Endothelial cell (in vitro differentiated cells): ENCODE measurements at places on chromosomes 1 and 21.
A peak's percentile ranks its signal among the peaks of the same experiment; 100 is the strongest.

DNA sequence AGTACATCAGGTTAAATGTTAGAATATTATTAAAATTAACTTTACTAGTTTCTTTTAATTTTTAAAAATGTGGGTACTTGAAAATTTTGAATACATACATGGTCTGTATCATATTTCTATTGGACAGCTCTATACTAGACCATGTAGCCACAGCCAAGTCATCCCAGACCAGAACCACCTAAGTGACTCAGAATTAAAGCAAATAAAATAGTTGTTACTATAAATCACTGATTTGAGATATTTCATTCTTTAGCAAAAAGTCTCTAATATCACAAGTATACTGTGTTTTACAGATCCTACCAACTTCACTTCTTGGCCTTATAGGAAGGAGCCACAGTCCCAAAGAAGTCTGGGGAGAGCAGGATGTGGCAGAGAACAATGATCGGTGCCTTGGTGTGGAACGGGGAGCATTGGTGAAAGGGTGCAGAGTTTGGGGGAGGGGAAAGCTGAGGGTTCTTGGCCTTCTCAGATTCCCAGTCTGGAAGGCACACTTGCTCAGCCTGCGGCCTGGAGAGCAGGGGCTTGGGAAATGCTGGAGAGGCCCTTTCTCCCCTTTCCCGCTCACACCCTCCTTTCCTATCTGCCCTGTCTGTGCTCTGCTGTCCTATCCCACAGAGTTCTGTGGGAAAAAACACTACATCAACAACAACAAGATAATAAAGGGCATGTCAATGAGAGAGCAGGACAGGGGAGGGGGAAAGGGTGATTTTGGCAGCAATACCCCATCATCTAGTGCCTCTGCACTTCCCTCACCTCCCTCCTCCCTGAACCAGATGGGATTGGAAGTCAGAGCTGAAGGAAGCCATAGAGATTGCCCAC lies 122.1 kb downstream of the NGF start:
- no peak for DNase-seq

GRCh38 chr1:72724951-72725861 lies 442.9 kb upstream of the NEGR1 start:
- peak; percentile 35 for DNase-seq

DNA sequence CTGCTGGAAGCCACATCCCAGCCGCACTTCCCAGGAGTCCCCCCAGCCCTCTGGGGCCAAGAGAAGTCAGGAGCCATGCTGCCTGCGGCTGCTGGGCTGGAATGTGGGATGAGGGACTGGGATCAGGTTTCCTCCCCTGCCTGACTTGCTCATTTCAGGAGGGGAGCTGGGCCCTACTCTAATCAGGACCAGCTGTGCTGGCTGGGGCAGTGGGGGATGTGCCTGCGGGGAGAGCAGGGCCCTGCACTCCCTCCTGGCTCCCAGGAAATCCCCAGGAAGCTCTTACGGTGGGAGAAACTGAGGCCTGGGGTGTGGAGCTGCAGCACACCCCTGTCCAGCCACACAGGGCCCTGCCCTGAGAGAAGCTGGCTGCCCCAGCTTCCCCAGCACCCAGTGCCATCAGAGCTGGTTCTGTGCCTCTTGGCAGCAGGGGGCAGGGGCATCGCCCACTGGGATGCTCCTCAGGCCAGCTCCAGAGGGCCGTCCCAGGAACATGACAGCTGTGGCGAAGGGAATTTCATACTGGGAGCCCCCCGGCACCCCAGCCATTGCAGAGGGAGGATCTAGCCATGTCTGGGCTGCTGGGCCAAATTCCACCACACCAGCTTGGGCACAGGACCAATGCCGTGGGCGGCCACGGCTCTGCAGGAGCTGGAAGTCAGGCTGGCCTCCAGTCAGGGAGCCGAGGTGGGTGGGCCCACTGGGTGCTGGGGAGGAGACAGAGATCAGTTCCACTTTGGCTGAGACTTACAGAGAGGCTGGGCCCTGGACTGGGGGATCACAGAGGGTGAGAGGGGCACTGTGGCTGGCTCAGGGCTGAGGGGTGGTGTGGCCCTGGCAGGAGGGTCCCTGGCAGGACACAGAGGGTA lies 21.3 kb upstream of the PRSS38 start:
- DNase-seq = no peak

- DNase-seq = no peak
Observed at GRCh38 chr1:36380143-36380619, 5.5 kb downstream of the STK40 start.

DNA sequence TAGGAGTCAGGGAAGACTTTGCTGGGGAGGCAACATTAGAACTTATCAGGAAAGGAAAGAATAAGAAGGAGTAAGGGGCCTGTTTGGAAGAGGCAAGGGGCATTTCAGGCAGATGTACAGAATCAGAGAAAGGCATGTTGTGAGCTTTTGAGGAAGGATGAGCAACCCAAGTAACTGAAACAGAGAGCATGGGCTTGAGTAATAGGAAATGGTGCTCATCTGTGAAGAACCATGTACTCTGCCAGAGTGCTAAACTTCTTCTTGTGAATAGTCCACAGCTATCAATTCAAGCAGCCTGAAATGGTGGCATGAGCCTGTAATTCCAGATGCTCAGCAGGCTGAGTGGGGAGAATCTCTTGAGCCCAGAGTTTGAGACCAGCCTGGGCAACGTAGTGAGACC lies 19.2 kb upstream of the PIGK start:
- DNase-seq = no peak

- no peak for DNase-seq
Observed at GRCh38 chr1:89041119-89041641, 18.5 kb upstream of the GBP3 start.

DNA sequence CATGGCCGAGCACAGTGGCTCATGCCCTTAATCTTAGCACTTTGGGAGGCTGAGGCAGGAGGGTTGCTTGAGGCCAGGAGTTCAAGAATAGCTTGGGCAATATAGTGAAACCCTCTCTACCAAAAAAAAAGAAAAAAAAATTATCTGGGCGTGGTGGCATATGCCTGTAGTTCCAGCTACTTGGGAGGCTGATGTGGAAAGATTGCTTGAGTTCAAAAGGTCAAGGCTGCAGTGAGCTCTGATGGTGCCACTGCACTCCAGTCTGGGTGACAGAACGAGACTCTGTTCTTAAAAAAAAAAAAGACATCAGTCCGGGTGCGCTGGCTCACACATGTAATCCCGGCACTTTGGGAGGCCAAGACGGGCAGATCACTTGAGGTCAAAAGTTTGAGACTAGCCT lies 251.2 kb upstream of the CACYBP start:
- no peak for DNase-seq

- no peak for DNase-seq
Observed at GRCh38 chr1:112798292-112798691, 83.2 kb upstream of the PPM1J start.

- DNase-seq = no peak
Observed at GRCh38 chr1:247317702-247318101, 14.0 kb downstream of the ZNF496 start.

GRCh38 chr1:193540511-193540910 lies 354.1 kb upstream of the B3GALT2 start:
- DNase-seq = no peak

GRCh38 chr1:222634180-222635013 lies 16.5 kb downstream of the MIA3 start:
- peak; percentile 72 for DNase-seq

DNA sequence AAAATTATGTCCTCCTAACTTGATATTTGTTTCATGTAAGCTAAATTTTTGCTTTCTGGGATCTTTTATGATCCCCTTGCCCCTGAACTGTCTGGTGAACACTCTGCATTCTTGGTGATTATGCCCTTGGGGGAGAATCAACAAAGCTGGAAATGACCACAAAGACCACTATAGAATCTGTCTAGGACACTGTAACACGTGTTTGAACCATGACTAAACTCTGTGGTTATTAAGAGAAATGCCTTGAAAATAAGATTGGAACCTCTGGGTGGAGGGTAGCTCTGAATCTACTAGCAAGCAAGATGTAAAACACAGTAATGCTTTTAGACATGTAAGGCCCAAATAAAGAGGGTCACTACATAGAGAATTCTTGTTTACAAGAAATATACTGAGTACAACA lies 237.5 kb downstream of the HMCN1 start:
- no peak for DNase-seq

DNA sequence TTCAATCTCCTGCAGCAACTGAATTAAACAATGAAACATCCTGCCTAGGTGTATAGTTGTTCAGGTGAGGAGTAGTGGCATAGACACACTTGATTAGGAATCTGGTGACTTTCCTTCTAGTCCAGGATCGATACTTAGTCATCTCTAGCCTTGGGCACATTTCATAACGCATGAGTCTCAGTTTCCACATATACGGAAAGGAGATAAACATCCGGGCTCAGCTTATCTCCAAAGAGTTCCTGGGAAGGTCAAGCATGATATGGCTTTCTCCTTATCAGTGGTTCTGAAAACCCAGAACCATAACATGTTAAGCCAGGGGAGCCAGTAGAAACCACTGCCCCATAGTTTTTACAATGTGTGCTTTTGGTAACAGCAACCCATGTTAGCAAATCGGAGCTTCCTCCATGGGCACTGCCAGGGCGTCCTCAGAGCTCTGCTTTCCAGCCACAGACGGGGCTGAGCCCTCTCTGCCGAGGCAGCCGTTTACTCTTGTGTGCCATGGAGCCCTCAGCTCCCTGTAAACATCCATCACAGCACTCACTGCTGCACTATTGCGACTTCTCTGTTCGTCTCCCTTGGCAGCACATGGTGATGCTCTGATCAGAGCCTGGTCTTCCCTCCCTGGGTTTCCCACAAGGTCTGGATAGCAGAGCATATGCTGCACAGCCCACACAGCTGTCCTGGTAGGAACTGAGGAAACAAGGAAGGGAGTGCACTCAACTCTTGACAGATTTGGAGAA lies 34.6 kb downstream of the RUNX1 start:
- no peak for DNase-seq

DNA sequence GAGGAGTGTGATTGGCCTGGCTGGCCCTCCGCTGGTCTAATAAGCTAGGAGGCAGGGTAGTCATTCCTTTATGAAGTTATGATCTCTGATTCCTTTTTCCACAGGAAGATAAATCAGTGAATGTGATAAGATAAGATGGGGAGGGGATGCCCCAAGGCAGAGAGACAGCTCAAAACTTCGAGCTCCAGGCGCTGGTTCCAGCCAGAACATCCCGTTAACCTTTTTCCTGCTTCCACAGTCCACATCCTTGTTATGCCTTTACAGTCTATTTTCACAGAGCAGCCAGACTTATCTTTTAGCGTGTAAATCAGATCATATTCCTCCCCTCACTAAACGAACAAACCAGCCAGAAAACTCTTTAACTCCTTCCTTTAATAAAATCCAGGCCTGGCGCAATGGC lies 38.5 kb upstream of the BMP8B start:
- no peak for DNase-seq

DNA sequence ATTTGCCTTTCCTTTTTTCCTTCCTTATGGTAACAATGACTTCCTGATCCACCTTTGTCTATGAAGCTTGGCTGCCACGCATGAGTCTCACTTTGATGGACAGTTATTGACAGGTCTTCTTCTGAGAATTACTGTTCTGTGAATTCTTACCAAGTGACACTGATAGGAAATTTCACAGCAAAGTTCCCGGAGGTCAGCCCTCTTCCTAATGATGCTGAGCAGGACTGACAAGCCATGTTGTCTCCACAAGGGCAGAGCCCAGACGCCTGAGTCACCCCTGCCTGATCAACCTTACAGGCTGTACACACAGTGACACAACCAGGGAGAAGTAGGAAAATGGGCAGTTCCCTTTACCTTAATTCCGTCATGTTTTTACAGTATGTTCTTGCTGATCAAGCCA lies 44.2 kb downstream of the ZC3H11B start:
- DNase-seq = no peak

- DNase-seq = no peak
Observed at GRCh38 chr1:98870959-98871903, 133.4 kb downstream of the PLPPR5 start.

- no peak for DNase-seq
Observed at GRCh38 chr1:235710687-235711086, 61.1 kb upstream of the GNG4 start.

DNA sequence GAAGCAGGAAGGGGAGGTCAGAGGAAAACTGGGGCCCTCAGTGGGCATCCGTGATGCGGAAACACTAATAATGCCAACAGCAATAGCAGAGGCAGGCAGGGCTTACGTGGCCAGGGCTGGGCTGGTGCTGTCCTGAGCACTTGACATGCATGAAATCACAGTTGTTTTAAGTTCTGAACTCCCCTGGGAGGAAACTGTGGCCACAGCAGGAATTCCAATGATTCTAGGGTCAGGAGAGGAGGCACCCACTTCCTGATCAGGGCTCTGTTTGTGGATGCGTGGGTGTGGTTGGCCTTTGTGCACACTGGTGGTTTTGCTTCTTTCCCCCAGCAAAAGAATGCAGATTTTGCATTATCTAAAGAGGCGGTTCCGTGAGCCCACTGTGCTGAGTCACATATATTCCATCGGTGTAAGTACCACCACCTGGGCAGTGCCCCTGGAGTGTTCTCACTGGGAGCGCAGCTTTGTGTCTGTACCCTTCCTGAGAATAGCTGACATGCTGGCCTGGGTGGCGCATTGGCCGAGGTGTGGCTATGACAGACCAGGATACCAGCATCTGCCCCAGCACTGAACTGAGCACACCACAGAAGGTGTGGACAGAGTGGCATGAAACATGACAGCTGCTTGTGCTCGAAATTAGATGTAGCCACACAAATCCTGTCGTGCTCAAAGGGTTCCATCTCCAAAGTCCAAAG lies 71.0 kb downstream of the PDE9A start:
- DNase-seq = no peak

DNA sequence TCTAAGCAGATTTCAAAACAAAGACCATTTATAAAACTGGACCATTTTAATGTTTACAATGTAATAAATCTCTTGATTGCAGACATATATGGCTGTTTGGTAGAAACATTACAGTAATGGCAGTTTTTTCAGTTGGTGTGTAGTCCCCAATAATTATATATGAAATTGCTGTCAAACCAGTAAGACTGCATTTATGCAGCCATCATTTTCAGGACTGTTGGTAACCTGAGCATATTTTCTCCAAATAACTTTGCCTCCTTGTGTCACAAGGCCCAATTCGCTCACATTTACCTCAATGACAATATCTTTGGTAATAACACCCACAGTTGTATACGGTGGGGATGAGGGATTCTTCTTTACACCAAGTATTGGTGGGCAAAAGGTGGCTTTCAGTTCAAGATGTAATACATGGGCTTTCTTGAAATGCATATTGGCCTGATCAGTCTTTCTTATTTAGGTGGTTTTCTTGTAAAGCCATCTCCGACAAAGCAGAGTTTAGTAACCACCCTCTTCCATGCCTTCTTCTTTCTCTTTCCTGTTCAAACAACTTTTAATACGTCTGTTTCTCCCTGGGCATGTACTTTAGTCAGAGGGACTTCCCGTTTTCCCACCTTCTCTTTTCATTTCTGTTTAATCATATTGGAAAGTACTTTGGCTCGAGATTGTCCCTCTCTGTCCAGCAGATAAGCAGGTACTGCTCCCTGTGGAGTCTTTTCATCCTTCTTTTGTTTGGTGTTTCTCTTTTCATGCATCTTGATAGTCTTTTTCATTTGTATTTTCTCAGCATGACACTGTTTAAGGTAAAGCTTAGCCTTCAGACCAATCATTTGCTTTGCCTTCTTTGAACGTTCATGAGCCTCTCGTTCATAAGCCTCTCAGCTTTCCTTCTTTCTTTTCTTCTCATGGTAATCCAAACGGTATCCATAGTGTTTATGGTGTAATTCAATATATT lies 30.4 kb downstream of the ATP2B4 start:
- DNase-seq = no peak

- no peak for DNase-seq
Observed at GRCh38 chr1:168585937-168586336, 9.5 kb downstream of the XCL1 start.

GRCh38 chr1:40690771-40691537 lies 550 bp upstream of the NFYC start:
- DNase-seq = no peak

GRCh38 chr1:178844436-178844835 lies 26.4 kb downstream of the ANGPTL1 start:
- DNase-seq = no peak
